GM12892 (cell line): ENCODE measurements at places on chromosomes 5 and 9.

- peak; percentile 50 for DNase-seq
Measured at GRCh38 chr5:181204826-181205760, at the start of gene TRIM7. Gene TRIM7 (minus strand): TSS chr5:181205196. CDS start chr5:181205110, 86 bp downstream.

GRCh38 chr5:32325616-32326015 is 12.9 kb upstream of the MTMR12 start:
- DNase-seq: no peak

DNA sequence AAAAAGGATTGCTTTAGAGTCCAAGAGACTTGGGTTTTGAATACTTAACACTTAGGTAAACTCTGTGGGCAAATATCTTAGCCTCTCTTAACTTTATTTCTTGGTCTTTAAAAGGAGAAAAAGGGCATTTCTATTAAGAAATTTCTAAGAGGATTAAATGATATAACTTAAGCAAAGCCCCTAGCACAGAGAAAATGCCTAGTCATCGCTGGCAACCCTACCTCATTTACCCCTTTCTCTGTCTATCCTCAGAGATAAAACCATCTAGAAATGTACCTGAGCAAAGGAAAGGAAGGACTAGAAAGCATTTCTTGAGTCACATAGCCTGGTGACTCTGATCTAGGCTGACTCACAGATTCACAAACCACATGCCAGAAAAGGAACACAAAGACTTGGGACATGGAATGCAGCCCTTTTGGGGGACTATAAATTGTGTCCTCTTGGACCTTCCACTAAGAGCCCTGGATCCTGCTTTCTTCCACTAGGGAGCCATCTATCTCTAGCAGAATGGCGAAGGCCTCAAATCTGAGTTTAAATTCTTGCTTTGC is 120.6 kb downstream of the FOXD1 start:
- no peak for DNase-seq

- DNase-seq: no peak
Measured at GRCh38 chr5:1215320-1216096, 9.7 kb upstream of the SLC6A18 start.

DNA sequence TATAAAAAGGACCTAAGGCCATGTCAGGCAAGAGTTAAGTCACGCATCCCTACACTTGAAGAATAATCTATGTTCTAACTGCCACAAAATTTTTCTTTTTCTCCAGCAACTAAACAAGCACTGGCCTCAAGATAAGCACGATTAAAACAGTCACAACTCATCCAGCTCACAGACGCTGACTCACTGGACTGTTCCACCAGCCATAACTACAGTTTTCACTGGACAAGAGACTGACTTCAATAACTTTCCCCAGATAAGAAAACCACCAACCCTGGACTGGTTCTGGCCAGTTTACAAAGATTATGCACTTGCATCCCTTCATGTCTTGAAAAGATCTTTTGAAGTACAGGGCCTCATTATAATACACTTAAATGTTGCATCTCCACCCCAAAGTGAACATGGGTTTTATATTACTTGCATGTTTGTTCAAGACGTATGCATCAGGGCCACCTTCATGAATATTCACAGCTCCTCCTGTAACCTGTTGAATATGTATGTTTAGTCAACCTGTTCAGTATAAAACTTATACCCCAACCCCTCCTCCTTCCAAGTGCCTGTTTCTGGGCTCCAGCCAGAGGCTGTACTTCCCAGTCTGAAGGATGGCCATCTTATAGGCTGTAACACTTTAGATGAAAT is 129.3 kb upstream of the EPB41L4A start:
- DNase-seq: no peak

DNA sequence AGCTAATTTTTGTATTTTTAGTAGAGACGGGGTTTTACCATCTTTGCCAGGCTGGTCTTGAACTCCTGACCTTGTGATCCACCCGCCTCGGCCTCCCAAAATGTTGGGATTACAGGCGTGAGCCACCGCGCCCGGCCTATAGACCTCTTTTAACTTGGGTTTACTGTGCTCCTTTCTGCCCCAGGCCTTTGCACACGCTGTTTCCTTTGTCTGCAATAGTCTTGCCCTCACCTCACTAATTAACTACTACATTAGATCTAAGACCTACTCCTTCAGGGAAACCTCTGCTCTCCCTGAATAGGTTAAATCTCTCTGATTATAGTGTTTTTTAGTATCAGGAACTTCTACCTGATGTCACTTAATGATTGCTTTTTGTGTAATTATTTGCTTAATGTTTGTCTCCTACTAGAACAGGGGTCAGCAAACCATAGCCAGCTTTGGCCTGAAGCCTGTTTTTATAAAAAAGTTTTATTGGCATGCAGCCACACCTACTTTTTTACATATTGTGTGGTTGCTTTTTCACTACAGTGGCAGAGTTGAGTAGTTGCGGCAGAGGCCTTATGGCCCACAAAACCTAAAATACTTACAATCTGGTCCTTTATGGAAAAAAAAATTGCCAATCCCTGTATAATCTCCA is 31.2 kb upstream of the TLE1 start:
- no peak for DNase-seq

DNA sequence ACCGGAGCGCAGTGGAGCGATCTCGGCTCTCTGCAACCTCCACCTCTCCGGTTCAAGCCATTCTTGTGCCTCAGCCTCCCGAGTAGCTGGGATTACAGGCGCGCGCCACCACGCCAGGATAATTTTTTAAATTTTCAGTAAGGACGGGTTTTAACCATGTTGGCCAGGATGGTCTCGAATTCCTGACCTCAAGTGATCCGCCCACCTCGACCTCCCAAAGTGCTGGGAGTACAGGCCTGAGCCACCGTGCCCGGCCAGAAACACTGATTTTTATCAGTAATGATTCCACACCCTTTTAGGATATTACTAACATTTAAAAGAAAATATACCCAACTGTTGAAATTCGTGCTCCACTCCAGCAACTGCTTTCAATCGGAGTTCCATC is 464 bp upstream of the FAM151B start:
- no peak for DNase-seq

GRCh38 chr5:78518365-78519197 is 130.0 kb downstream of the LHFPL2 start:
- no peak for DNase-seq

DNA sequence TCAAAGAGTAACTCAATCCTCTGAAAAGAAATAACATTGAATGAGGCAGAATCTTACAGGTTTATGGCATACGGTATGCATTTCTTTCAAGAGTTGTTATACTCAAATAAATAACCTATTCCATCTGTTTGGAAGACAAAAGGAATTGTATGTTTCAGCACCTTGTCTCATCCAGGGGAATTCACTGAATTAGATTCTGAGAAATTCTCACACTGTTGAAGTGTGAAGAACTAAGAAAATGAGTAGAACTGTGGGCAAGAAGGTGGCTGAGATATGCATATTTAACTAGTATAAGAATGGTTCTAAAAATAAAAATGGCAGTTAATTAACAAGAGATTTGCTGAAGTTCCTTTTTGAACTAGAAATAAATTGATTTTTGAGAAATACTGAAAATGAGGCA is 279.3 kb upstream of the DAP start:
- no peak for DNase-seq

DNA sequence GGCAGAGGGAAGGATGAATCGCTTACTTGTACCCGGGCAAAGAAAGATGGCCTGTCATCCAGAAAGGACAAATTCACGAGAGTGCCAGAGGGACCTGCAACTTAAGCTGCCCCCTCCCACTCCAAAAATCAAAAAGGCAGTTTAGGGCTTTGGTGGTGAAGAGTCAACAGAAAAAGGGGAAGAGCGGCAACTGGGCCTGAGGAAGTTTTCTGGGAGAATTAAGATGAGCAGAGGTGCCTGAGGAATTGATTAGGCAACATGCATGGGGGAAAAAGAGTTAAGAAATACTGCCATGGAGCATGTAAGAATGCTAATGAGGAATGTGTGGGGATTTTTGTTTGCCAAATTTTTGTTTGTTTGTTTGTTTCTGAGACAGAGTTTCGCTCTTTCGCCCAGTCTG is 1.8 kb upstream of the ACTL7B start:
- no peak for DNase-seq

- no peak for DNase-seq
Measured at GRCh38 chr5:171525085-171525484, 105.6 kb downstream of the FGF18 start.
